Spleen (tissue), 13 donors: ENCODE measurements at places on chromosomes 5 and 9. TPM values are rescaled to one million over a fixed set of nuclear protein-coding genes. Genes with fewer than 3 reads are reported as not detected.
A peak's percentile ranks its signal among the peaks of the same experiment; 100 is the strongest.

DNA sequence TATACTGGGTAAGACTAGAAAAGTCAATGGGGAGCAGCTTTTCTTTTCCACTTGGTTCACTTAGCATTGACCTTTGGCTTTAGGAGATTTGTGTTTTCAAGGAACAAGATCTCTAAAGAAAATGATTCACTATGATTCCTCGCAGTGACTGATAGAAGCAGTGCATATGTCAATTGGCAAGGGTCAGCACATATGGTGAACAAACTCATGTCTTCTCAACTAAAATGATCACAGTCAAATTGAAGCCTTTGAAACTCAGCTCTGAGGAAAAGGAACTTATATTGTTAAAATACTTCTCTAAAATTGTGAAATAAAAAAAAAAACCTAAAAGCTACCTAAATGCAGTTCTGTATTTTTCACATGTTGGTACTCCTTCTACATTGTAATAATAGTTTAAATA lies 43.2 kb upstream of the IL7R start:
- DNase-seq: no peak

DNA sequence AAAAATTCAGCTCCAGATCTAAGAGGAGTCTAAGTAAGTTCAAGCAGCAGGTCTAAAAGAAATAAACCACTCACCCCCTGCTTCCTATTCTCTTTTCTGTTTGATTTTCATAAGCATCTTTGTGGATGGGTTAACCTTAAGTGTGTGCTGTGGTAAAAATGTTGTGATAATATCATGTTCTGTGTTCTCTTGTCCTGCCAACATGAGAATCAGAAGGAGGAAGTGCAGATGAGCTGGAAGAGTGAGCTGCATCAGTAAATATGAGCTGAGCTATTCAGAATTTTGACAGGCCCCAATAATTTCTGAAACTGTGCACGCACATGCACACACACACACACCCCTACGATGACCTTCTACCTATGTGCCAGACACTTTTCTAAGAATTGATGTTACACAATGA lies 186.5 kb upstream of the ANKRD55 start:
- no peak for DNase-seq

- DNase-seq: peak; percentile 50
These were observed 27.6 kb upstream of the RNF130 start for GRCh38 chr5:180098991-180099732.

Gene ENTREP1
- 1.9 TPM for total RNA-seq

Gene PDCD1LG2
- 21.4 TPM for total RNA-seq

Gene AP3B1
- 76.2 TPM for total RNA-seq

Gene GAS1
- 2.0 TPM for total RNA-seq

Gene C9orf43
- 0.37 TPM for total RNA-seq

DNA sequence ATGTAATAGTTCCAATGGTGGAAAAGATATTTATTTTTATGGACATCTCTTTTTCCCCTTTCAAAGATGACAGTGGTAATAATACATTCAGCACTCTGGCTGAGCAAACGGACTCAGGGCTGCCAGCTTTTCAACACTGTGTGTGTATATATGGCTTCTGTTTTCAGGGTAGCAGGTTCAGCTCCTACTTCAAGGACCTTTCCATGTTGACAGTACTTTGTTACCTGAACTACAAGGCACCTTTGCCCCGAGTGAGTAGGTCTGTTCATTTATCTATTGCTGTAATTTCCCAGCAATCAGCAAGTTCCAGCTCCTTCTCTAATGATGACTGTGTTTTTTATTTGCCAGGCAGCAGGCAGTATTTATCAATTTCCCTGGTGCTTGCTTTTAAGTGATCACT lies 387.4 kb upstream of the KIF2A start:
- DNase-seq: no peak
